Stimulated activated CD4-positive, alpha-beta T cell treated with anti-CD3 and anti-CD28 coated beads, TNF-alpha, amount 100 ng/mL, for 4 hours (primary cell): ENCODE measurements at places on chromosomes 2 and 18.

DNA sequence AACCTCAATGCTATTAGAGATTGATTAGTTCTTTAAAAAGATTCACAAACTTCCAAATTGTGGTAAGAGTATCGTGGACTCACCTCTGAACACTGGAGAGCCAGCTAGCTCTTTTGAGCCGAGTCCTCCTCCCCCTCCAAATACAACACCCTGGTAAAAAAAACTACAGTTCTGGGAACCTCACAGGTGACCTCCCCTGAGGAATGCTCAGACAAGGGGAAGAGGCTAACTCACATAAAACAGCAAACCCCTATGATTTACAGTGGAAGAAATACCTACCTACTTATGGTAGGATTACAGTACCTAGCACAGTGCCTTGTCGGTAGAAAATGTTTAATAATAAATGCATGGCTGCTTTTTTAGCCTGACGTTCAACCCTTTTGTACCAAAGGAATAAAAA, 8.4 kb downstream of the ZNF24 start:
- no peak for DNase-seq

- DNase-seq = no peak
These were observed 73.8 kb downstream of the TFCP2L1 start for GRCh38 chr2:121211251-121211650.

DNA sequence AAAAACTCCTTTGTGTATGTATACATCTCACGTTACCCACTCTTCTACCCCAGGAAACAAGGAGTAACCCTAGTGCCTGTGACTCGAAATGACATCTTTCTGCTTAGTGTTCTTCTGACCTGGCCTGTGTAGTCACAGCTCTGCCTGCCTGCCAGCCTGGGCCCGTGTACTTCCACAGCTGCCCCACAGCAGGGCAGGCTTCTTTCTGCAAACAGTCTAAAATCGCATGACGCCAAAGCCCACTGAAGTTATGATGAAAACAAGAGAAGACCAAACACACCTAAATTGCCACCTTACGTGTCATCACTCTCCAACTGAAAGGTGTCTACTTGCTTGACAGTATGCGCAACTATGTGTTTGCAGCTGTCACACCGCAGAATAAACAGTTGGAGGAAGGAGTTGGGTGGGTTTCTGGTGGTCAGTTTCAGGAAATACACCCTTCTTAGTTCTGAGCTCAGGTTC, 1.5 kb downstream of the GAREM1 start:
- no peak for DNase-seq

- DNase-seq = no peak
These were observed 460.5 kb downstream of the DSC3 start for GRCh38 chr18:30582078-30582477.

GRCh38 chr2:157936406-157936805, 60.3 kb upstream of the ACVR1 start:
- DNase-seq = no peak

DNA sequence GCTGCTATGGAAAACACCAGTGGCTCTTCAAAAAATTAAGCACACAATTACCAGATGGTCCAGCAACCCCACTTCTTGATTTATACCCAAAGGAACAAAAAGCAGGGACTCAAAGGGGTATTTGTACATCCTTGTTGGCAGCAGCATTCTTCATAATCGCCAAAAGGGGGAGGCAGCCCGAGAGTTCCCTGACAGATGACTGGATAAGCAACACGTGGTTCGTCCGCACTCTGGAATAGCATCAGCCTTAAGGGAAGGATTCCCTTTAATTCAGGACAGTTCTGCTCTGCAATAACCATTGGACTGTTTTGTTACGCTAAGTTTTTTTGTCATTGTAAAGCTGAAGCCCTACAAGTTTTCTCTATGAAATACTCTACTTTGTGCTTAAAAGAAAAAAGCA, 76.7 kb upstream of the TWIST2 start:
- no peak for DNase-seq

DNA sequence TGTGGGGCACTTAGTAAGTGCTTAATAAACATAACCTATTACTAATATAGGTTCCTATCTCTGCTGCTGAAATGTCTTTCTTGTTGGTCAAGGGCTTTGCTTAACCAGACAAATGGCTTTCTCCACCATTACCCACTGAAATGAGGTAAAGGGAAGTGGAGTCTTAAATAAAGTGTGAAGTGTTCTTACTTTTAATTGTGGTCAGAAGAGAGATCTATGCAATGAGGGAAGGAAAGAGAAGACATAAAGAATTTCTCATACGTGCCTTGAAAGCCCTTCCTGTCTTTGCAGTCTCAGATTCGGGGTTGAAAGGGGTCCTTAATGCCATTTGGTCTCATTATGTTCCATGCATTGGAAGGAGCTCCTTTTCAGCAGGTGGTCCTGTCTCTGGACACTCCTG, 6.9 kb upstream of the CXCR4 start:
- no peak for DNase-seq

- DNase-seq = no peak
These were observed 201.7 kb upstream of the RBBP8 start for GRCh38 chr18:22731398-22731797.
